ENCODE measurements at places on chromosomes 11 and 22.

GRCh38 chr22:17013396-17014100 is 5.5 kb upstream of the GAB4 start:
- no peak for DNase-seq

DNA sequence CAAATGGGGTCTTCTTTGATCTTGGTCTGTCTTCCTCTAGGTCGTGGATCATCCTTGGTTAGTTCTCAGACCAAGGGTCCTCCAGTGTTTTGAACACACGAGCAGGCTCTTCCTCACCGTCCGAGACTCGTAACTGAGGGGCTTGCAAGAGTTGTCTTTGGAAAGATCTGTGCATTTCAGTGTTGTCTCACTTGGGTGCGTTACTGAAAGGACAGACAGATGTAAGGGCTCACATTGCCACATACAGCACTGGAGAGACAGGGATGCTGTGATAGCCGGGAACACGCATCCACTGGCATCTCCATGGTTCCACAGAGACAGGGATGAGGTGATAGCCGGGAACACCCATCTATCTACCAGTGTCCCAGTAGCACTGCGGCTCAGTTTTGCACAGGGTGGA is 15.7 kb downstream of the GLB1L2 start:
- no peak for DNase-seq

DNA sequence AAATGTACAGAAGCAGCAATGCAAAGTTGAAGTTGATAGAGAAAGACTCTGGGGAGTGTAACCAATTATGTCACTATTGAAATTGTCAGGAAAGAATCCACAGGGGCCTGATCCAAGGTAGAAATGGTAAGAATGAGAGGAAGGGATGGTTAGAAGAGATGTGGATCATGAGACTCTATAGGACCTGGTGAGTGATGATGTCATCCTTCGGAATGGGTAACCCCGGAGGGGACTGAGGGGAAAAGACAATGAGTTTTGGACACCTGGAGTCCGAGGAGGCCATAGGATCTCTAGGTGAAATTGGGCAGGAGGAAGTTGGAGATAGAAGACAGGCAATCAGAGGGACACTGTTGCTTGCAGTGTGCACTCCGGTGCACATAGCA is 6.3 kb upstream of the TIMP3 start:
- no peak for DNase-seq

- no peak for DNase-seq
Observed at GRCh38 chr22:22981670-22982571, 88.4 kb upstream of the GNAZ start.

DNA sequence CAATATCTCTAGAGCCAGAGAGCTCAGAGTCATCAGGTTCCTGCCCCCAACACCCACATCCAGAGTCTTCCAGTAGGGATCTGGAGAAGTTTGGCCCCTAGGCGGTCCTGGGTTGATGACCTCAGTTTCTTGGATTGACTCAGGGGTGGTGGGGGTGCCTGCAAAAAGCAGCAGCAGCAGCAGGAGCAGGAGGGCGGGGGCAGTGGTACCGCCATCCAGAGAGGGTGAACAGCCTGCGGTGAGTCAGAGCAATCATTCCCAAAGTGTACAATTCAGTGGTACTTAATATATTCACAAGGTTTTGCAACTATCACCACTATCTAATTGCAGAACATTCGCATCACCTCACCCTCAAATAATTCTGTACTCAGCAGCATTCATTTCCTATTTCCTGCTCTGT is 9.9 kb upstream of the SEC14L3 start:
- DNase-seq, result no peak

Measured in activated CD8-positive, alpha-beta T cell treated with anti-CD3 and anti-CD28 coated beads for 36 hours (primary cell).